ENCODE measurements at places on chromosomes 7 and 10. TPM values are rescaled to one million over a fixed set of nuclear protein-coding genes. Genes with fewer than 3 reads are reported as not detected.

GRCh38 chr10:29356931-29357330, 68.1 kb downstream of the LYZL1 start:
- no peak overlapping the region for H3K27ac ChIP-seq
- no peaks in the 10 kb centered on the region for H3K27me3 ChIP-seq
- H3K36me3 ChIP-seq, result no peaks in the 10 kb centered on the region
- no peak overlapping the region for H3K4me3 ChIP-seq

- H3K27me3 ChIP-seq, result no peaks in the 10 kb centered on the region
- H3K27ac ChIP-seq, result no peak overlapping the region
- H3K36me3 ChIP-seq, result no peaks in the 10 kb centered on the region
- H3K4me1 ChIP-seq, result no peaks in the 10 kb centered on the region
- H3K4me3 ChIP-seq, result no peak overlapping the region
Observed at GRCh38 chr10:43078986-43079273, 2.1 kb downstream of the RET start.

DNA sequence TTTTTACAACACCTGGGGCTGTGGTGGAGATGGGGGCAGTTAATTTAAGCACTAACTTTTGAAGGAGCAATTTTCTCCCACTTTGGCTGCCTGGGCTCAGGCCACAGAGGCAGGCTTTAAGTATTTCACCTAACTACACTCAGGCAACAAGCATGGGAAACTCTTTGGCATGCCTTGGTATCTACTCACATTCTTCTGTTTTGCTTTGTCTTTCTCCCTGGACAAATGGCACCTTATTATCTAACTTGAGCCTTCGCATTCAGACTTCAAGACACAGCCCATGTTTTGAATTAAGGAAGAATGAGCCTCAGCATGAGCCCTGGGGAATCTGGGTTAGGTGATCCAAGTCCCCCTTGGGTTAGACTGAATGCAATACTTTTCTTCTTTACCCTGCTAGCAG, 31.8 kb upstream of the BMPER start:
- no peaks in the 10 kb centered on the region for H3K36me3 ChIP-seq
- no peak overlapping the region for H3K4me3 ChIP-seq
- H3K27ac ChIP-seq, result no peak overlapping the region
- no peaks in the 10 kb centered on the region for H3K27me3 ChIP-seq

The WDFY4 gene
- total RNA-seq, result 0.81 TPM

DNA sequence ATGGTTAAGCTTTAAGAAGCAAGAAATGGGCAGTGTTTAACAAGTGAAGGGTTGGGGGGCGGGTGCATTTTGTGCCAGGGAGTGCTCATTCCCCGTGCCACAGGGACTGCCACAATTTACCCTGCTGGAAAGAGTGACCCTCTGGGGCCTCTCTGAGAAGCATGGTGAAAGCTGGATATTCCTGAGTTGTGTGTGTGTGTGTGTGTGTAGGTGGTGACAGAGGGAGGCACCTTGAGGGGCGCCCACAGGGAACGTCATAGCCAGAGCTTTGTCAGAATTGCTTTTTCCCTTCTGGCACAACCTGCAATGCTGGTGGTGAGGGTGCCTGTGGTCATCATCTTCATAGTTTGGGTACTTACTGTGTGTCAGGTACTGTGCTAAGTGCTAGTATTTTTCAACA, 2.5 kb upstream of the WDR86 start:
- H3K36me3 ChIP-seq, result no peaks in the 10 kb centered on the region
- H3K4me1 ChIP-seq, result peaks cover 31% of the 10 kb centered on the region
- H3K27me3 ChIP-seq, result no peaks in the 10 kb centered on the region
- no peak for DNase-seq

DNA sequence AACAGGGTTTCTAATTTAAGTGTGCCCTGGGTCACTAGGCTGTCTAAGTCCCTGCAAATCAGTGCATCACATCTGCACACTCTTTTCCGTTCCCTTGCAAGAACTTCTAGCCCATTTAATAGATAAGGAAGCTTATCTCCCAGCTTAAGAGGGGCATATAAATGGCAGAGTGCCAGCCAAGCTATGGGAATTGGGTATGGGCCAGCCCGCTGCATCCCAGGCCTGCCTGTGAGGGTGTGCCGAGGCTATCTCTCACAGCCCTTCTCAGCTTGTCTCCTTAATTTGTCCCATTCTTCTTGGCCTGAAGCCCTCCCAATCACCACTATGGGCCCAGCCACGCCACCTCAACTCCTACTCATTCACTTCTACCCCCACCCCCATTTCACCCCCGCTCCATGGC, 14.7 kb downstream of the AQP1 start:
- no peaks in the 10 kb centered on the region for H3K4me1 ChIP-seq
- H3K4me3 ChIP-seq, result no peak overlapping the region
- no peak for DNase-seq

Data from CD4-positive, alpha-beta memory T cell (primary cell).